Activated naive CD4-positive, alpha-beta T cell treated with anti-CD3 and anti-CD28 coated beads for 36 hours (primary cell): ENCODE measurements at places on chromosomes 13 and 19. TPM values are rescaled to one million over a fixed set of nuclear protein-coding genes. Genes with fewer than 3 reads are reported as not detected.

Gene SPRYD7
- 2.5 TPM for total RNA-seq

Gene FCHO1
- 48.9 TPM for total RNA-seq

Gene LILRA2
- total RNA-seq = not detected

Gene ZNF471
- total RNA-seq = 0.29 TPM

Gene RASL11A
- 1.5 TPM for total RNA-seq

Gene ADGRE3
- not detected for total RNA-seq

Gene CEACAM3
- total RNA-seq = not detected

Gene CBLC
- total RNA-seq = not detected

Gene CCDC122
- 2.1 TPM for total RNA-seq

Gene CLEC11A
- total RNA-seq = 1.4 TPM

Gene SUGP1
- 32.4 TPM for total RNA-seq

Gene APLP1
- total RNA-seq = 1.2 TPM

Gene SLITRK5
- total RNA-seq = not detected

Gene C1QTNF9
- not detected for total RNA-seq

Gene NCAN
- not detected for total RNA-seq

Gene GDF15
- total RNA-seq = not detected

Gene PTGIR
- 16.3 TPM for total RNA-seq

Gene ZNF256
- 4.7 TPM for total RNA-seq

Gene ZNF560
- total RNA-seq = 0.12 TPM

Gene CGB2
- total RNA-seq = not detected

Gene KXD1
- total RNA-seq = 86.7 TPM

Gene ZNF415
- total RNA-seq = 1.0 TPM

Gene TEX101
- total RNA-seq = not detected

Gene SYNGR4
- 0.52 TPM for total RNA-seq
